Stimulated activated CD4-positive, alpha-beta T cell treated with anti-CD3 and anti-CD28 coated beads, Interleukin-2, amount 100 ng/mL, for 48 hours (primary cell): ENCODE measurements at places on chromosomes 11 and 22.

DNA sequence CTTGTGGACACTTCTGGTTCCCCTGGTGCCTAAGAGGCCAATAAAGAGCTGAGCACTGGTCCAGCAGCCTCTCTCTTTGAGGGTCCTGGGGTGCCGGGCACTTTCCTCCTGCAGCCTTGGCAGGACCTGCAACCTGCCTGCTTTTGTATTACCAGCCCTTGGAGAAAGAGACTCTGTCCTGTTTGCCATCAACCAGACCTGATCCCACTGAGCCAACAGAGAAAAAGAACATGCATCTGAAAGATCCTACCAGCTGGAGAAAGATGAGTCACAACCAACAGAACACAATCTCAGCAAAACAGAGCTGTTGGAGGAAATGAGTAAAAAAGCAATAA, 321.0 kb downstream of the DDX10 start:
- no peak for DNase-seq

- DNase-seq, result no peak
These were observed 1491.4 kb downstream of the LRRC4C start for GRCh38 chr11:39968071-39968470.

- no peak for DNase-seq
These were observed 3.8 kb upstream of the OR10A5 start for GRCh38 chr11:6841694-6842093.

DNA sequence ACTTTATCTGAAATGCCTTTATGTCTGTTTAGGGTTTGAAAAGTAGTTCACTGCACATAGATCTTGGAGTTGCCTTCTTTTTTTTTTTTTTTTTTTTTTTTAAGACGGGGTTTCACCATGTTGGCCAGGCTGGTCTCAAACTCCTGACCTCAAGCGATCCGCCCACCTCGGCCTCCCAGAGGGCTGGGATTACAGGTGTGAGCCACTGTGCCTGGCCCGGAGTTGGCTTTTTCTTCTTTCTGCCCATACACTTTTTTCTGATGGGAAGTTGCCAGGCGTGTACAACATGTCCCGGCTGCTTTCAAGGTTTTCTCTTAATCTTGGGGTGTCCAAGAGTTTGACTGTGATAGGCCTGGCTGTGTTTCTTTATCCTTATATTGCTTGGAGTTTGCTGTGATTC, 12.9 kb upstream of the GNB1L start:
- DNase-seq, result no peak

DNA sequence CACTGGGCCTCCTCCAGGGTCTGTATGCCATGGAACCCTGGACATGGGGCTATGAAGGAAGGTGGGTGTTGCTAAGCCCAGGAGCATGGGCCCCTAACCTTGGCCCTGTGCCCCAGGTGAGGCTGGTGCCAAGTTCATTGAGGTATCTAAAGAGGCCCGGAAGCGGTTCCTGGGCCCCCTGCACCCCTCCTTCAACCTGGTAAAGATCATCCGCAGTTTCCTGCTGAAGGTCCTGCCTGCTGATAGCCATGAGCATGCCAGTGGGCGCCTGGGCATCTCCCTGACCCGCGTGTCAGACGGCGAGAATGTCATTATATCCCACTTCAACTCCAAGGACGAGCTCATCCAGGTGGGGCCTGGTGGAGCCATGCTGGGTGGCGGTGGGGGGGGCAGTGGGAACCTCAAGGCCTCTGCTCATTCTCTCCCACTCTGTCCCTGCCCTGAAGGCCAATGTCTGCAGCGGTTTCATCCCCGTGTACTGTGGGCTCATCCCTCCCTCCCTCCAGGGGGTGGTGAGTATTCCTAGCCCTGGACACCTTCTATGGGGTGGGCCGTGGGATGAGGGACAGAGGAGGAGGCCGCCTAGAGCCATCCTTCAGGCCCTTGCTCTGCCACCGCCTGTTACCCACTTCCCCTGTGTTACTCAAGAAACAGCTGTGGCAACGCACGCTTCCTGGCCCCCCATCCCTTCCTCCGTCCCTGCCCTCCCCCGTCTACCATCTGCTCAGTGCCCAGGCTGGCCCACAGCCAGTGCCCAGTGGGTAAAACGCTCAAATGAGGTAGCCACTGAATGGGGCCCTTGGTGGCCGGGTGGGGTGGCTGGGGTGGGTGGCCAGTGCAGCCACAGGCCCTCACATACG, 3.0 kb downstream of the PNPLA2 start:
- no peak for DNase-seq

- DNase-seq, result no peak
These were observed 21.1 kb upstream of the UPK3A start for GRCh38 chr22:45263463-45264269.

GRCh38 chr11:66226101-66226500, 42.3 kb upstream of the RAB1B start:
- DNase-seq, result no peak

- DNase-seq, result no peak
These were observed 51.5 kb downstream of the PIK3C2A start for GRCh38 chr11:17156283-17156682.
